Tibial nerve (tissue), 4 donors: ENCODE measurements at places on chromosomes 1 and 21.
A peak's percentile ranks its signal among the peaks of the same experiment; 100 is the strongest.

GRCh38 chr1:7784492-7785071, 491 bp downstream of the PER3 start:
- DNase-seq, result no peak

GRCh38 chr21:44695641-44696040, 1.3 kb upstream of the KRTAP10-12 start:
- DNase-seq, result no peak

- no peak for DNase-seq
Observed at GRCh38 chr1:170306513-170306910, 160.8 kb downstream of the NTMT2 start.

GRCh38 chr1:20279509-20279908, 11.2 kb upstream of the VWA5B1 start:
- no peak for DNase-seq

DNA sequence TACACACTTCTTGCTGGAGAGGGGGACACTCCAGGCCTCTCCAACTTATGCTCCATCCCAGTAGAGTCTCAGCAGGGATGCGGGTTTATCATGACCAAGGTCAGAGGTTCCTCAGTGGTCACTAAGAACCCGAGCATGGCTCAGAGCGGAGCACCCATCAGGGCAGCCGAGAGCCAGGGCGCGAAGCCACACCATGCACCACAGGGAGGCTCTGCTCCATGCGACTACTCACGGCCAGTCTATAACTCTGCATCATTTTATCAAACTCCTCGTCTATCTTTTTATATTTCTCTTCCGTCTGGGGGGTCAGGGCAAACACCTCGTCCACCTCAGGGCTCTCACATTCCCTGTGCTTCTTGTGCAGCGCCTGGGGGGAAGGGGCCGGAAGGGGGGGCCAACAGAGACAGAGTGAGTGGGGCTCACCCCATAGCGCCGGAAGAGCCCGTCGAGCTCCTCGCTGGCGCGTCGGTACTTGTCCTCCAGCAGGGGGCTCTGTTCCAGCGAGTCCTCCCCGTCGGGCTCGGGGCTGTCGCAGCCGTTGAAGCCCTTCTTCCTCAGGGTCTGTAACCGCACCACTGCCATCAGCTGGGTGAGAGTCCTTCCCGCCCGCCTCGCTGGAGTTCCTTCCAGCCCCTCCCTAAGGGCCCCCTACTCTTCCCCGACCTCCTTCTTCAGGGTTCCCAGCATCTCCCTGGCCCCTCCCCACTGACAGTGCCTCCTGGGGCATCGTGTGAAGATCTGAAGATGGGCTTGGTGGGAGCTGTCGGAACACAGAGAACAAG, 20.0 kb downstream of the MEF2D start:
- DNase-seq, result no peak

DNA sequence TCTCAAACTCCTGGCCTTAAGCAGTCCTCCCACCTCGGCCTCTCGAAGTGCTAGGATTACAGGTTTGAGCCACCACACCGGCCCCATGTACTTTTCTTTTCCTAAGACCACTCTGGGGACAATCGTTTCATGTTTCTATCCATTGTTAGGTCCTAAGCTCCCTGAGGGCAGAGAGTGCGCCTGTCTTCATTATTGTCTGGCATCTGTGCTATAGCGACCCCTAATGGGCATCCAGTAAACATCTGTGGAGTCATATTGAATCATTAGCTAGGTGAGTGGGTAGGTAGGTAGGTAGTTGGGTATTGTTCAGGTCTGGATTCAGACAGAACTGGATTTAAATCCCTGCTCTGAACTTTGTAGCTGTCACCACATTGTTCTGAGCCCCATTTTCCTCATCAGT, 66.1 kb downstream of the TMEM53 start:
- no peak for DNase-seq

GRCh38 chr1:167429612-167430011, 88.7 kb downstream of the CD247 start:
- DNase-seq, result no peak

GRCh38 chr1:155938220-155938627, 3.2 kb upstream of the RXFP4 start:
- DNase-seq, result no peak

GRCh38 chr1:54342288-54342687, 63.9 kb downstream of the SSBP3 start:
- no peak for DNase-seq

- DNase-seq, result no peak
Observed at GRCh38 chr1:83511146-83511726, 487.7 kb downstream of the TTLL7 start.

GRCh38 chr1:169110236-169110635, 3.7 kb downstream of the ATP1B1 start:
- no peak for DNase-seq

DNA sequence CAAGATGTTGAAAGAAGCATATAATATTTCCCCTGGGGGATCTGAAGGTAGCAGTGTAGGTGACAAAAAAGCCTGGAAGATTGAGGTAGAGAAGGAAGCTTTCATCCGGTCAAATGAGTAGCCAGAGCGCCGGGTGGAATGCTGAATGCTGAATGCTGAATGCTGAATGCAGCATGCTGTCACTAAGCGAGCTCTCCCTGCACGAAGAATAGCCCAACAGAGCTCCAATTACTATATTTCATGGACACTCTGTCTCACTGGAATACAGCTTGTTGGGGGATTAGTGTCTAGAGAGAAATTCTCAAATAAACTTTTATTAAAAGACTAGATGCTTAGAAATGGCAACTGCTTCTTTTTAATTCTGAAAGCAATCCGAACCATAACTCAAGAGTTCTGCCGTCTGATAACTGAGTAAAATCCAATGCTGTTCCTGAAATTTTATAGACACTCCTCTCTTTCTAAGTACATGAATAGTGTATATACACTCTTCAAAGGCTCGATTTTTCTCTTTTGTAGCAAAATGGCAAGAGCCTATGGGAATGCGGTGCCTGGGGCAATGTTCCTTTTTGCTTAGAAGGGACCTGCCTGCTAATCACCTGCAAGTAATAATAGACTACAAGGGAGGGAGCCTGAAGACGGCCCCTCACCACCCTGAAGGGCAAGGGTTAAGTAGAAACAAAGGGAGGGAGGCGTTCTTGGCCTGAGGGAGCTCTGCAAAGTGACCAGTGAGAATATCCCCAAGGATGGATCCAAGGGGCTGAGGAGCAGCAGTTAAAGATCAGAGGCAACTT, 203.7 kb upstream of the ESRRG start:
- no peak for DNase-seq

DNA sequence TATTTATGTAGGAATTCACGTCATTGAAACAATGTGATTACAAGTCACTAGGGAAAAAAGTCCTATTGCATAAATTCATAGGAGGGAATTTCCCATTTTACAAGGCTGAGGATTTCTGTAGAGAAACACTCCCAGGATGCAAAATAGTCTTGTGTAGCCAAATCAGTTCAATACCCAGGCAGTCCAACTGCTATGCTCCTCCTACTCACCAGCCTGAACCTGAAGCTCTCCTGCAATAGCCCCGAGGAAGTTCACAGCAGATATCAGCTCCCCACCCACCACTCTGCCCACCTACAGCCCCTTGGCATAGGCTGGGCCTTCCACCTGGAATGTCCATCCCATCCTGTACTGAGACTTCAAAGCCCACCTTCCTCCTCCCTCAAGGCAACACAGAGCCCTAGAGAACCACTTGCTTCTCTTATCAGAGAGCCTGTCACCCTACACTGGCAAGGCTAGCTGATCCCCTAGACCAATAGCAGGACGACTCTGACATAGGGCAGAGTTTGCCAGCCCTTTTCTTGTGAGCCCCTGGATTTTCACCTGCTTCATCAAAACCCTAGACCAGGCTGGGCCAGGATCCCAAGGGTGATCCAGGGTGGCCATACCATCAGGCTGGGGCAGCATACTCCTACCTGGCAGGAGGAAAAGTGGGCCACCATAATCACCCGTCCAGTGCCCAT, 1.5 kb downstream of the LSS start:
- DNase-seq, result no peak

- no peak for DNase-seq
Observed at GRCh38 chr21:29678626-29679025, 261.2 kb downstream of the GRIK1 start.

DNA sequence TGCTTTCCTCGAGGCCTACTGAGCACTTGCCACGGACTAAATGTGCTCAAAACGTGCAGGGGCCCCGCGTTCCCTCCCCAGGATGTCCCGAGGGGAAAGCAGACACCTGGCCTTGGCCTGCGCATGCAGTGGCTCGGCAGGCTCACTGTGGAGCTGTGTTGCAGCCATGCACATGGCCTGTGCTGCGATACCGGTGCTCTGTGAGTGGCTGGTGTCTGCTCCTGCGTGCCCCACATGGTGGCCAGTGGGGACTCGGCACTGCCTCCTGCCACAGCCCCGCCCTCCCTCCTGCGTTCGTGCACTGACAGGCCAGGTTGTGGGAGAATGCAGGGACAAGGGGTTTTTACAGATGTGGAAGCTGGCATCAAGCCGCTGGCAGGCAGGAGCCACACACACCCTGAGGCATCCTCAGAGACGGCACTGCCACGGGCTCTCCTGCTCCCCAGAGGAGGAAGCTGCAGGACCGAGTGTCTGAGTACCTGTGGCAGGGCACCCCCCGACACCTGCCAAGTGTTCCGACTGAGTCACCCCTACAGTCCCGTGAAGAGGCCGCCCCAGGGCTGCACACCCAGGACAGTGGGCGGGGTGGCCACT, 16.9 kb upstream of the PTTG1IP start:
- no peak for DNase-seq

GRCh38 chr1:78275906-78276685, 214.7 kb upstream of the PTGFR start:
- DNase-seq, result no peak

GRCh38 chr1:116824631-116825206, 70.5 kb downstream of the CD2 start:
- DNase-seq, result no peak

DNA sequence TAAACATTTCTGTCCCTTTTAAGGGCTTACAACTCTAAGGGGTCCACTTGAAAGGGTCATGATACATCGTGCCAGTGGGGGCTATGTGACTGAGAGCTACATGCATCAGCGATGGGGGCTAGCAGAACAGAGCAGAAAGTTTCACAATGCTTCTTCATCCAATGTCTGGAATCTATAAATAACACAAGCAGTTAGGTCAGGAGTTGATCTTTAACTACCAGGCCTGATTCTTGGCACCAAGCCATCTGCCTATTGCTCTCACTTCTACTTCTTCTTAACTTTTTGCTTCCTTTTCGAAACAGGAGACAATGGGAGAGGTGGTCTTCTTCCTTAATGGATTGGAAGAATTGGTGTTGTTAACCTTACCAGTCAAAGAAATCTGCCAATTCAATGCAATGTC, 410.0 kb downstream of the TGFB2 start:
- DNase-seq, result no peak

DNA sequence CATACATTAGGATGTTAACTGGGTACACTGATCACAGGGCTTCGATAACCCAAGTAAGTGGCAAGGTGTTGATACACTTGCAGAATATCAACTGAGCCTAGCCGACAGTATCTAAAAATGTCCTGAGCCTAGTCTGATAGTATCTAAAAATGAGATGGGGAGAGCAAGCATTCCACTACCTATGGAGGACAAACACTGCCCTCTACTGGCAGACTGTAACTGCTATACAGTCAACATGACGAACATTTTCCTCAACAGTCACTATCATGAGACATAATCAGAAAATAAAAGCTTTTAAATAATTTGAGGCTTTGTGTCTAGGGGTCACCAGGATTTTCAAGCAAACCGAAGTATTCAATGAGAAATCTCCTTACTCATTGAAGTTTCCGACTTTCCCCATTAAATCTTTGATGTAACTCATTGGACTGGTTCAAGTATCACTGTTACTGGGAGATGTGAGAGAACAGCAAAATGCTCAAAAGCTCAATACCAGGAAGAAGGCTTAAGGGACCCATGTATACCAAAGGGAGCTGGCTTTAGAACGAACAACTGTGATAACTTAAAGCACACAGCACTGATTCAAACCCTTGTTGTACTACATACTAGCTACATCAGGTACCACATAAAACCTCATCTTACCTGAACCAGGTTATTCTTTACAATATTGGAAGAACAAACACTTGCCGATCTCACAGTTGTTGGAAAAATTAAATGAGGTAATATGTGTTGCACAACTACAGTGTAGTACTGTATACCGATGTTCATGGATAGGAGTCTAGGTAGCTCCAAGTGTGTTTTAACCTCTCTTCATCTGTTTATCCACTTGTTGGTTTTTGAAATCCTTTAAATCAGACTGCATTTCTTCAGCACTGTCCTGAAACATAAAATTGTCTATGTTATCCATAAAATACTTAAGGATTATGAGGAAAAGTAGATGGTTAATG, 31.1 kb upstream of the SLC45A3 start:
- no peak for DNase-seq

DNA sequence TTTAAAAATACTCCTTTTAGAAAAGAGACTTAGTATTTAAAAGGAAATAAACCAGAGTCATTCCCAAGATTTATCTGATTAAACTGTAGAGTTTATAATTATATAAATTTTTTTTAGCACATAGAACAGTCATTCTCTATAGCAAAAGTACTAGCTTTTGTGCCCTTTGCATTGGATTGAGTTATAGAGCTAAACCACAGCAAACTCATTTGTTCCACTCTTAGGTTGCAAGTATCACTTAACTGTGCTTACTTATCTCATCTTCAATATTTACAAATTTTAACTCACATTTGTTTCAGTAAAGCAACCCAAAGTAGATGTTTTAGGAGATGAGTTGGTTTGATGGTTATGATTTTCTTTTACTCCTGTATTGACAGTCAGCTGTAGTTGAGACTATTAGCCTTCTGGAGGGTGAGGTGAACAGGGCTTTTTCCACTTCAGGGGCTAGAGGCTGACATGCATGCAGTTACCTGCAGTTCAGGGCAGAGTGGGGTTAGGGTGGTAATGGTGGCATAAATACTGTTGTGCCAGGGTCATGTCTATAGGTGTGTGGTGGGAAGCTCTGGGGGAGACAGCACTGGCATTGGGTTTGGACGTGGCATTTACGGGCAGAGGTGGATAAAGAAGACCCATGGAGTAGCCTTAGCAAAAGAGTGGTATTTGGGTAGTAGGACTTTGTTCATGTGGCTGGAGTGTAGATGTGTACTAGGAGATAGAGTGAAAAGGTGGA, 42.1 kb downstream of the DYRK1A start:
- no peak for DNase-seq

DNA sequence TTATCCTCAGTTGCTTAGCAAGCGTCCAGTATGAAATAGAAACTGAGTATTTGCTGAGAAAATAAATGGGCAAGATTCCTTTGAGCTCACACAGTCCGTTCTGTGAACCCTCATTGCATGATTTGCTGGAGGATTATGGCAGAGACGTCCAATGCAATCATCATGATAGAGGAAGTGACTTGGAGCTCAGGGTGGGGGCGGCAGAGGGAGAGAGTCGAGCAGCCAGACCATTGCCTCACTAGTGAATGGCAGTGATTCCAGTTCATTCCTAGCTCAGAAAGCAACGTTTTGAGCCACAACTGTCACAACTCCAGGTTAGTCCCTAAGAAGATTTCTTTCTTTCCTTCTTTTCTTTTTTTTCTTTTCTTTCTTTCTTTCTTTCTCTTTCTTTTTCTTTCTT, 27.5 kb upstream of the COL9A2 start:
- DNase-seq, result peak; percentile 21
